GM23248 (cell line): ENCODE measurements at places on chromosomes 1 and 21. TPM values are rescaled to one million over a fixed set of nuclear protein-coding genes. Genes with fewer than 3 reads are reported as not detected.

DNA sequence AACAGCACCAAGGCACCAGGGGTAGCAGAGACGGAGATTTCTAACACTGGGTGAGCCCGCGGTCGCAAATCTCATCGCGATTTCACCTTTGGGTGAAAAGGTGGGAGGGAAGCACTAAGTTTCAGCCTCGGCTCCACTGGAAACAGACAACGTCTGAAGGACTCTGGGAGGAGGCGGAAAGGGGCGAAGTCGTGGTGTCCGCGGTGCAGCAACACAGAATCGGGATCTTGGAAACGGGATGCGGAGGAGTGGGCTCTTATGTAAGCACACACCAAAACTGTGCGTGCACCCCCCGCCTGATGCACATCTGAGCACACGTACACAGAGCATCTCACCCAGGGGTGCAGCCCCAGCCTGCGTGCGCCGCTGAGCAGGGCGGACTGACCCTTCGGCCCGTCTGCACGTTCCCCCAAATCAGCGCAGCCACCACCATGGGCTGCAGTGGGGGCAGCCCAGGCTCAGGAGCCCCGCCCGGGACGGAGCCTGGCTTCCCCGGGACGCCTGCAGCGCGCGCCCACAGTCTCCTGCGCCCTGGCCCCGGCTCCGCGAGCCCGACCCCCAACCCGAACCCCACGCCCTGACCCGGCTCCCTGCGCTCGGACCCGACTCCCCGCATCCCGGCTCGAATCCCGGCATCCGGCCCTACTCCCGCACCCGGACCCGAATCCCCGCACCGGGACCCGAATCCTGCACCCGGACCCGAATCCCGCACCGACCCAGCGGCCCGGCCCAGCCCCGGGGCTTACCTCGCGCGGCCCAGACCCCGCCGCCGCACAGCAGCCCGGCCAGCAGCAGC, 670 bp downstream of the CLSTN1 start:
- H3K27ac ChIP-seq: no peak overlapping the region
- H3K4me3 ChIP-seq: peak overlapping the region; percentile 89
- H3K36me3 ChIP-seq: no peaks in the 10 kb centered on the region
- peaks cover 40% of the 10 kb centered on the region for H3K4me1 ChIP-seq
- peak; percentile 60 for DNase-seq

DNA sequence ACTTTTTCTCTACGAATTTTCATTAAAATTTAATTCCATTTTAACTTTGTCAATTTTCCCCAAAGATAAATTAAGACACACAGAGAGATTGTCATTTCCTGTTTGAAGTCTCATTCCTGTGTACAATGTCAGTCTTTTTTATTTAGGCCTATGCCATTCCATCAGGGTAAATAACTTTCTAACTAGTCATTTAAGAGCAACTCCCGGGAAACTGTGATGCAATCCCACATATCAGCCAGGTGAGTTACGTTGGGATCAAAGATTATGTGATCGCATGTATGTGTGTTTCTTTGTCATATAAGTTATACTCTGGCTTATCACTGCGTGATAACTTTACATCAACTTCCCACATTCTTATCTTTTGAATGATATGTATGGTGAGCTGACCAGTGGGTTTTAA, 86.1 kb upstream of the S1PR1 start:
- H3K27ac ChIP-seq: no peak overlapping the region
- H3K4me3 ChIP-seq: no peak overlapping the region
- H3K27me3 ChIP-seq: no peaks in the 10 kb centered on the region
- H3K4me1 ChIP-seq: peaks cover 29% of the 10 kb centered on the region
- peak; percentile 22 for DNase-seq

DNA sequence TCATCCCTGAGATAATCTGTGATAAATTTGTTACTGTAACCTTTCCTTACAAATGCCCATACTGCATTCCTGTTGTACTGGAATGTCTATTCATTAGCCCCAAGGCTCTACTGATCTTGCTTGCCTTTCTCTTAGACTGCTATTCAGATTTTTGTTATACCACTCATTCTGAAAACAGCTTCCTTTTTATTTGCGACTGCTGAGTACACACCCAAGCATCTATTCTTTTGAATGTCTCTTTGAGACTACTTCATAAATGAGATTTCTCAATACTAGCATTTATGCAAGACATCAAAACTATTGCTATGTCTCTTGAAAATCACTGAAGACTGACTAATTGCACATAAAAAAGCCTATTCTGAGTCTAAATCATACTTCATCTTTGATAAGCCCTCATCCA, 38.6 kb downstream of the DENND1B start:
- no peaks in the 10 kb centered on the region for H3K27me3 ChIP-seq
- peaks cover 24% of the 10 kb centered on the region for H3K4me1 ChIP-seq
- no peak overlapping the region for H3K4me3 ChIP-seq
- peak; percentile 88 for DNase-seq
- peak overlapping the region; percentile 40 for H3K27ac ChIP-seq

GRCh38 chr1:8303141-8303540, 14.8 kb upstream of the SLC45A1 start:
- H3K4me1 ChIP-seq: no peaks in the 10 kb centered on the region
- H3K36me3 ChIP-seq: no peaks in the 10 kb centered on the region
- no peak overlapping the region for H3K4me3 ChIP-seq

DNA sequence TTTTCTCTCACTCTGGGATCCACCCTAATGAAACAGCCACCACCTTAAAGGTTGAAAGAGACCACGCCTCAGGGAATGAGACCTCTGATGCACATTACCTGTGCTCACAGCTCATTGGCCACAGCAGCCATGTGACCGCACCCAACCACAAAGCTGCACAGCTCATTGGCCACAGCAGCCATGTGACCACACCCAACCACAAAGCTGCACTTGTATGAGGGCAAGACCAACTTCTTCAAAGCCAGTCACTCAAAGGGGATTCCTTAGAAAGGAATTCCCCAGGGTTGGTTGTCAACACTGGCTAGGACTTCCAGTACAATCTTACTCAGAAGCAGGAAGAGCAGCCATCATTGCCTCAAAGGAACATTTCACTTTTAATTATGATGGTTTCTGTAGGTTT, 43.6 kb upstream of the PDE9A start:
- H3K4me1 ChIP-seq: no peaks in the 10 kb centered on the region
- no peak overlapping the region for H3K4me3 ChIP-seq
- no peak for DNase-seq
- no peaks in the 10 kb centered on the region for H3K36me3 ChIP-seq
- no peak overlapping the region for H3K27ac ChIP-seq

DNA sequence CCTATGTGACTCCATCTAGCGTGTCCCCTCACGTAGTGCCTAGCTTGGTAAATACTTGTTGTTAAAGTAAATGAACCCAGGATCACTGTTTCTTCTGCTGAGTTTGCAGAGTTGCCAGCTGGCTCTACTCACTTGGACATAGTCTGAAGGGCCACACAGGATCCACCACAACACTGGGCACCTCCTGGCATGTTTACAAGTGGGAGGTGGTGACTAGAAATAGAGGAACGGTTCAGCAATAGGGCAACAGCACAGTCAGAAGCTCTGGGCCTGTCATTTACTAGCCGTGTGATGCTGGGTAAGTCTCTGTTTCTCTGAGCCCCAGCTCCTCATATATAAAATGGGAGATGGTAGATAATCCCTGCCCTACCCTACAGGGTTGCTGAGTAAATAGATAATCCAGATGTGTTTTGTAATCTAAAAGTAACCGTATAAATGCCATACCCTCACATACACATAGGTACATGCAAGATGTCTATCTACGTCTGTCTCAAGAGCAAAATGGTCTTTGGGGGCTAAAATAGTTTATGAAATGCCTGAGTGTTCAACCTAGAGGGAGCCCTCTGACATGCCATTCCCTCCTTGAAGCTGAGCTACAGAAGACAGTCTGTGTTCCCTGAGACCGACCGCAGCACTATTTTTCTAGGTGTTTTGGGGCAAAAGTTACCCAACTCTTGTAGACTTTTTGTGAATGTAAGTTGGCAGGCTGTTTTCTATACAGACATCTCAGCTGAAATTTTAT, 20.5 kb downstream of the RNF220 start:
- no peaks in the 10 kb centered on the region for H3K4me1 ChIP-seq
- no peak overlapping the region for H3K4me3 ChIP-seq
- no peak for DNase-seq
- H3K27me3 ChIP-seq: peaks cover 88% of the 10 kb centered on the region
- H3K36me3 ChIP-seq: no peaks in the 10 kb centered on the region

GRCh38 chr1:45892068-45892785, 88.8 kb downstream of the MAST2 start:
- H3K4me1 ChIP-seq: peaks cover 16% of the 10 kb centered on the region
- H3K27me3 ChIP-seq: no peaks in the 10 kb centered on the region
- peak overlapping the region; percentile 74 for H3K27ac ChIP-seq

GRCh38 chr1:94926126-94926914, 590 bp downstream of the CNN3 start:
- no peaks in the 10 kb centered on the region for H3K27me3 ChIP-seq
- H3K4me1 ChIP-seq: peaks cover 34% of the 10 kb centered on the region
- H3K27ac ChIP-seq: peak overlapping the region; percentile 82

GRCh38 chr1:226287587-226287986, 21.4 kb downstream of the LIN9 start:
- no peak overlapping the region for H3K4me3 ChIP-seq
- no peaks in the 10 kb centered on the region for H3K4me1 ChIP-seq
- no peak for DNase-seq
- no peaks in the 10 kb centered on the region for H3K36me3 ChIP-seq

DNA sequence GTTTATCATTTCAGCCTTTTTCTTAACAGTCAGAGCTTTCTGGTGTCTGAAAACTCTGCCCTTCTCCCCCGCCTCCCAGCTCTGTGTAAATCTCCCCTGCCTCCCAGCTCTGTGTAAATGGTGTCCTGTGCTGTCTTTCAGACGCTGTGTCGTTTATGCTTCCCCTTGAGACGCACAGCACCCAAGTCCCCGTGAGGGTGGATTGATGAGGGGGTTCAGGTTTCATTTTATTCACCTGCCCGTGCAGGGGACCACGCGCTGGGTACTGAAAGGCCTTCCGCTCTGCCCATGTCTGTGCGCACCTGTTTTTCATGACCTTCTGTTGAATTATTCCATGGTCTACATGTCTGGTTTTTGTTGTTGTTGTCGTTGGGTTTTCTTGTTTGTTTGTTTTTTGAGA, 108.2 kb upstream of the COL6A1 start:
- H3K27me3 ChIP-seq: no peaks in the 10 kb centered on the region
- no peaks in the 10 kb centered on the region for H3K36me3 ChIP-seq
- no peak for DNase-seq

DNA sequence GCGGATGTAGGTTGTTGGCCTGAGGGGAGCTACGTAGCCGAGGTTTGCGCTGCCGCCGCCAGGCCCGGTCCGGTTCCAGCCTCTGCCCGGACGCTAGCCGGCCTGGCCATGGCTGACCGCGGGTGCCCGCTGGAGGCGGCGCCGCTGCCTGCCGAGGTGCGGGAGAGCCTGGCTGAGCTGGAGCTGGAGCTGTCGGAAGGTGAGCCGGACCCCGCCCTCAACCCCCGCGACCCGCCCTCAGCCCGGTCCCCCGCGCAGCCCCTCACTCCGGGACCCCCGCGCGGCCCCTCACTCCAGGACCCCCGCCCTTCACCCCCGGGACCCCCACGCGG, 299 bp downstream of the DIP2A start:
- DNase-seq: no peak
- peak overlapping the region; percentile 30; the same call in 1 of the 2 replicates for H3K27ac ChIP-seq
- H3K4me1 ChIP-seq: peaks cover 34% of the 10 kb centered on the region
- no peaks in the 10 kb centered on the region for H3K27me3 ChIP-seq
- H3K4me3 ChIP-seq: peak overlapping the region; percentile 91
- H3K36me3 ChIP-seq: no peaks in the 10 kb centered on the region

DNA sequence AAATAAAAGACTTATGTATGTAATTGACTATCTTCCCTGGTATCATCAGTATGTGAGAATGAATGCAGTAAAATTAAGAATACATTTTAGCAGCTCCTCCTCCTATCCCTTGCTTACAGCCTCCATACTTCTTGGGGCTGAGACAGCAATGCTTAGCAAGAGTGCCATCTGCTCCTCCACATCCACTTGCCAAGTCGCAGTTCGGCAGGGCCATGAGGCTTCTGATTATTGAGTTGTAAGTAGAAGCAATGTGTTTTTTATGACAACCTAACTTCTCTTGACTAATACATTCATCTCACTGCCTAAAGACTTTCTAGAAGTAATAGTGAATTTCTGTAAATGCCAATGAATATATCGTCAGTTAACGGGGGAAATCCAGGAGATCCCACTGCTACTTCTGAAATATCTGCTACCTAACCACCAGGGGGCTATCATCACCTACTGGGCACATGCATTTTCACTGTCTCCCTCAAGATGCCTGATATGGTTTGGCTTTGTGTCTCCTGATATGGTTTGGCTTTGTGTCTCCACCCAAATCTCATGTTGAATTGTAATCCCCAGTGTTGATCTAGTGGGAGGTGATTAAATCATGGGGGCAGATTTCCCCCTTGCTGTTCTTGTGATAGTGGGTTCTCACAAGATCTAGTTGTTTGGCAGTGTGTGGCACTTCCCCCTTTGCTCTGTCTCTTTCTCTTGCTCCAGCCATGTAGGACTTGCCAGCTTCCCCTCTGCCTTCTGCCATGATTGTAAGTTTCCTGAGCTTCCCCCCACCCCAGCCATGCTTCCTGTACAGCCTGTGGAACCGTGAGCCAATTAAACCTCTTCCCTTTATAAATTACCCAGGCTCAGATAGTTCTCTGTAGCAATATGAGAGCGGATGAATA, 59.6 kb downstream of the EXTL2 start:
- no peaks in the 10 kb centered on the region for H3K4me1 ChIP-seq
- H3K4me3 ChIP-seq: no peak overlapping the region
- no peaks in the 10 kb centered on the region for H3K36me3 ChIP-seq
- no peak overlapping the region for H3K27ac ChIP-seq

Gene NR1I3
- not detected in 2 replicates for total RNA-seq

Gene NBPF19
- total RNA-seq: 7.7 and 9.0 TPM in 2 replicates

Gene VHLL
- total RNA-seq: not detected in 2 replicates

Gene KRTAP7-1
- total RNA-seq: not detected in 2 replicates
